ENCODE measurements at places on chromosomes 6 and 20. TPM values are rescaled to one million over a fixed set of nuclear protein-coding genes. Genes with fewer than 3 reads are reported as not detected.

ADGRF5 gene
- total RNA-seq = 45.9 TPM

LAMA2 gene
- 138 TPM for total RNA-seq

MAS1 gene
- total RNA-seq = not detected

IER3 gene
- 12.7 TPM for total RNA-seq

SNPH gene
- total RNA-seq = 7.8 TPM

OR2B6 gene
- not detected for total RNA-seq

VGLL2 gene
- total RNA-seq = not detected

HTR1B gene
- total RNA-seq = not detected

DNAAF9 gene
- total RNA-seq = 20.1 TPM

MEI4 gene
- total RNA-seq = 0.32 TPM

C6orf58 gene
- total RNA-seq = not detected

RSPO4 gene
- 0.42 TPM for total RNA-seq

TFAP2B gene
- total RNA-seq = not detected

WFDC2 gene
- 1.4 TPM for total RNA-seq

CCM2L gene
- 9.2 TPM for total RNA-seq

ELOVL5 gene
- total RNA-seq = 21.2 TPM
